ENCODE measurements at places on chromosomes 2 and 18.

DNA sequence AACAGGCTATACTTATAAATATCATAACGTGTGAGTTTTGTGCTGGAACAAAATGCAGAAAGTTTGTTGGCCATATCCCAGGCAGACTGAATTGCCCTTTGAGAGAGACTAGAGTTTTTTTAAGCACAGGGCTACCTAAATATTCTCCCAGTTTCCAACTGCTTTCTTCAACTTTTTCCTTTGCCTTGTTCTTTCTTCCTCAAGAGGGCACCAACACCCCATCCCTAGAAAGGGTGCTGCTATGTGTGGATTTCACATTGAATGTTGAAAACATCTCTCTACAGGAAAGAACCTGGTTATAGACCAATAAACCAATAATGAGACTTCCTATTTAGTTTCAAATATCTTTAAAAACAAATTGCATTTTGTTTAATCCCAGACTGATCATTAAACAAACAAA, 87.9 kb downstream of the ICOS start:
- DNase-seq: peak; percentile 11

GRCh38 chr2:23746141-23746863, 180.6 kb downstream of the ATAD2B start:
- no peak for DNase-seq

DNA sequence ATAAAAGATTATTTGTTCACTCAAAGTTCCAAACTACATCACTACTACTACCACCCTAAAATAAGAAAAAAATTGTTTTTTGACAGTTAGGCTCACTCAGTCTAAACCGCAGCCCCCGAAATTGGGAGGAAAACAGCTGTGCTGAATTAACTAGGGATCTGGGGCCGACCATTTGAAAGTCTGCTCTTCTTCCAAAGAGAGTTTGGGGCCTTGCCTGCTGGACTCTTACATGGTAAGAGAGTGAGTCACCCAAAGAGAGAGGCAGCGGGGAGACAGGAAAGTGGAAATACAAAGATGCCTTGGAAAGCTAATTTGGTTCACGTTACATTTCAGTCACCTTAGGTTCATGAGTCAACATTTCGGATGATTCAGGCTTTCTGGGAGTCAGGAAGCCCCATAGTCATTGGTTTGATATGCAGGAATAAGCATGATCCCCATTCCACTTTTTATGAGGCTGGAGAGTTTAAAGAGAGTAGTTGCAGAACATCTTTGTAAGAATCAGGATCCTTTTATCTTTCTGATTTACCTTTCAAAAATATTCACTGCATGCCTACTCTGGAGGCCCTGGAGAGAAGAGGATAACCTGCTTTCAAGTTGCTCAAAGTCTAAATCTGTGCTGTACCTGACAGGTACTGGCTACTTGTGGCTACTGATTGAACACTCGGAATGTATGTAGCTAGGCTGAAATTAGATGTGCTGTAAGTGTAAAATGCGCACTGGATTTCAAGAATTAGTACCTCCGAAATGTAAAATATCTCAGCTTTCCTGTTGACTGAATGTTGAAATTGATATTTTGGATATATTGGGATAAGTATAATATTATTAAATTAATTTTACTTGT, 995 bp upstream of the RTN4 start:
- DNase-seq: peak; percentile 99

DNA sequence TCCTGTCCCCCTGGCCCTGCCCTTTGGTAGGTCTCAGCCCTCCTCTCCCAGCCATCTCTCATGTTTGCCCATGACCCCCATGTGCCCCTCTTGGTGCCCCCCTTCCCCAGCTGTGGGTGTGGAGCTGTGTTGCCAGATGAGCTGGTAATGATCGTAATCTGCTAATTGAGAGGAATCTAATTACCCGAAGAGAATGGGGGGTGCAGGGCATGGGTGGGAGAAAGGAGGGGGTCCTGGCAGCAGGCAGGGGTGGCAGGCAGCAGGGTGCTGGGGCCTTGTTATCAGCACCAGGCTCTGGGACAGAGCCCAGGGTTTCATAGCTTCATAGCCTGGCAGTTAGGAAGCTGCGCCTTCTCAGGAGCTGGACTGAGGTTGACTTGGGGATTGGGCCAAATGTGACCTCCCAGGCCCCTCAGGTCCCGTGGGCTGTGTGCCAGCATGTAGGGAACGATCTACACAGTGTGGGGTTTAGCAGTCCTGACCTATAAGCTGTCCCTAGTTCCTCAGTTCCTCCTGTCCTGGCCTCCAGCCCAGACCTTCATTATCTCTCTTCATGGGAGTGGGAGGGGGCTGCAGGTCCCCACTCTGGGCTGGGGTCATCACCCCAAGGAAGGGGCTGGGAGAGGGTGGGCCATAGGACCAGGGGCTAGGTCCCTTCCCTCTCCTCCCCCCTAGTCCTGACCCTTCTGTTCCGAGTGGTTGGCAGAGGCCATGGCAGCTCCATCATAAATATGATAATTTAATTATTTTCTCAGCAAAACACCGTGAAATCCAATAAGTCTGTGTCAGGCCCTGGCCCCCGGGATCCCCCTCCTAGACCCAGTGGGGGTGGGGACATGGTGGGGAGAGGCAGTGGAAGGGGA, 6.5 kb upstream of the ASIC4 start:
- DNase-seq: no peak

DNA sequence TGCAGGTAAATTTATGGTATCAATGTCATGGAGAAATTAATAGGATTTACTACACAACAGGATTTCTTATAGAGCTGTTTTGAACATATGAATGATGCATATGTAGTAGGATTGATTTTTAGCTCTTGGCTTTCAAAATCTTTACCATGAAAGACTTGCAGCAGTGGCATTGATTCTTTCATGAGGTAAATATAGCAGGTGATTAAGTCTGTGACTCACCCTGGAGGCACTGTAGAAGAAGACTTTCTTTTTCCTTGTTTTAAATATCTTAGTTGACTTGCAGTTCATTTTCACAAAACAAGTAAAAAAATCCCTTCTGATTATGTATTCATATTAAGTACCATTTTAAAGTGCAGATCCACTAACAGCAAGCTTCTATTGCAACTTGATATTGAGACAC, 463.0 kb downstream of the FBXO15 start:
- no peak for DNase-seq

Data from GM04504 (cell line).